Activated gamma-delta T cell treated with anti-CD3 and anti-CD28 coated beads, Interleukin-2, amount 50 U/mL, for 16 hours (primary cell): ENCODE measurements at places on chromosomes 7 and 10.
A peak's percentile ranks its signal among the peaks of the same experiment; 100 is the strongest.

GRCh38 chr7:102093599-102094315 lies 192.9 kb upstream of the SH2B2 start:
- DNase-seq = no peak

DNA sequence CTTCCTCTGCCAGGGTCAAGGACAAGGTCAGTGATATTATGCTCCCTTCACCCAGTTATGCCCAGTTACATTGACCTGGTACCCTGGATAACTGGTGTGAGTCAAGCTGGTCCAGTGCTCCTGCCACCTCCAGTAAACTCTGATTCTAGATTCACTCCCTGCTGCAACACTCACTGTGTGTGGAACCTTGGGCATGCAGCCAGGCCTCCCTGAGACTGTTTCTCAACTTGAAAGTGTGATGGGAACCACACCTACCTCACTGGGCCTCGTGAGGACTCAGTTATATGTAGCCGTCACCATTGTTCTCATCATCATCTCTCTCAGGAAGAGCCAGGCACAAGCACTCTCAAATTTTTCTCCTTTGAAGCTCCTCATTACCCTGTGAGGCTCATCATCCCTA lies 935 bp upstream of the ZNF736 start:
- DNase-seq = no peak

- no peak for DNase-seq
Measured at GRCh38 chr7:151491859-151492258, 27.8 kb downstream of the RHEB start.

DNA sequence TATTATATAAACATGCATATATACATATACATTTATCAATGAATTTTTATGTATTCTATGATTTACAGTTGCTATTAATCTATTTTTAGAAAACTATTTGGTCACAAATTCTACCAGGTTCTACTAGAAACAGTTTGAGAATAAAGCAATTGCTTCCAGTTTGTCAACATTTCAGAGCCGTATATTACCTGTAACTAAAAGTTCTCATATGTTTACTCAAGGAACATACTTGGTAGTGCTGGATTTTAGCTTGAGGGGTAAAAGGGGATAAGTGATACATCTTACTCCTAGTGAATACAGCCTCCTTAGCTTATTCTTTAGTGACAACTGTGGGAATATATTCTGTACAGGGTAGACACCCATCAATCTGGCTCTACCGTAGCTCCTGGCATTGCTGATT lies 1590.5 kb upstream of the LRRTM3 start:
- DNase-seq = no peak

- no peak for DNase-seq
Measured at GRCh38 chr10:7260912-7261311, 149.9 kb downstream of the SFMBT2 start.

DNA sequence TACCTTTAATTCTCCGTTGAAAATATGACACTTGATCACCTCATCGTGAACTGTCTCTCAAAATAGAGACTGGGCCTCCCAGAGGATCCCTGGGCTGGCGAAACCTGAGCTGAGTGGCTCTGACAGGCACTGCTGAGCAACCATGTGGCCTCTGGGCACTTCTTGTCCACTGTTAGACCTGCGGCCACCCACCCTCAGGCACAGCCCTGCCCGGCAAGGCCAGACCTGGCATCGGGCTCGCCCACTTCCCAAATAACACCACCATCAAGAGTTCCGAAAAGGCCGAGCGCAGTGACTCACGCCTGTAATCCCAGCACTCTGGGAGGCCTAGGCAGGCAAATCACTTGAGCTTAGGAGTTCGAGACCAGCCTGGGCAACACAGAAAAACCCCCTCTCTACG lies 82.5 kb downstream of the COBL start:
- DNase-seq = no peak

GRCh38 chr7:92875719-92876118 lies 39.3 kb upstream of the CDK6 start:
- no peak for DNase-seq

DNA sequence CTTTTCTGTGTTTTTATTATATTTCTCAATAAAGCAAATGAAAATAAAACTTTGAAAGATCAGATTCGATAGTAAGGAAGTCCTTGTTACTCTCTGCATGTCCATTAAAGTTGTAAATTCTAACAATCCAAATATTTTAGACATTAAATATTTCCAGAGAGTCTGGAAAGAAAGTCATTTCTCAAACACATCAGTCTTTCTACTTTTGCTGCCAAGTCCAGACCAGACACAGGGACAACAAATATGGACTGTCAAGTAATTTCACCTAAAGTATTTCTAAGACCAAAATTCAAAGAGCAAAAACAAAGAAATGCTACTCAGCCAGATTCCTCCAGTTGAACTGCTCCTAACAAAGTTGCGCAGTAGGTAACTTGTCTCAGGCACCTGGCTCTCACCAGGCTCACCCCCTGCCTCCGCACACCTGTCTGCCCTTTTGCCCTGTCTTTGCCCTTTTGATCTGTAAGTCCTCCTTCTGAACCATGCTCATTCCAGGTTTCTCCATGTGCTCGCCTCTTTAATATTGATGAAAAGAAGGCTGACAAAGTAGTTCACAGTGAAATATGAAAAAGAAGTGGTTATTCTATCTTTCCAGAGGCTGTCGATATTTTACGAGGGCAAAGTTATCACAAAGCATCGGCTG lies 300.5 kb downstream of the C7orf25 start:
- no peak for DNase-seq

GRCh38 chr10:96834120-96834519 lies 2.0 kb downstream of the LCOR start:
- DNase-seq = no peak

GRCh38 chr10:67331121-67331910 lies 364.7 kb downstream of the CTNNA3 start:
- no peak for DNase-seq

DNA sequence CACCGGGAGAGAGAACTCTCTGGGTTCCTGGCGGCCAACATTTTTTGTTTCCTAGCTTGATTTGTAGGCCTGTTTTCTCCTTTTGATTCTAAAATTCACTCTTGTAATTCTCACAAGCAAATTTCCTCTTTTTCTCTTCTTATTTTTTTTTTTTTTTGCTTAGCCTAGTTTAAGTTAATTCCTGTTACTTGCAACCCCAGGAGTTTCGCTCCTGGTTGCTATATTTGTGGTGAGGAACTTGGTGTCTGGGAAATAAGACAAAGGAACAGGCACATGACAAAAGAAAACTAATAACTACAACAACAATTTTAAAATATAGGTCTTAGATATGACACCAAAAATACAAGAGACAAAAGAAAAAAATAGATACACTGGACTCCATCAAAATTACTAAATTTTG lies 6.7 kb downstream of the AOAH start:
- DNase-seq = no peak

GRCh38 chr10:44828508-44829142 lies 82.5 kb upstream of the TMEM72 start:
- no peak for DNase-seq

DNA sequence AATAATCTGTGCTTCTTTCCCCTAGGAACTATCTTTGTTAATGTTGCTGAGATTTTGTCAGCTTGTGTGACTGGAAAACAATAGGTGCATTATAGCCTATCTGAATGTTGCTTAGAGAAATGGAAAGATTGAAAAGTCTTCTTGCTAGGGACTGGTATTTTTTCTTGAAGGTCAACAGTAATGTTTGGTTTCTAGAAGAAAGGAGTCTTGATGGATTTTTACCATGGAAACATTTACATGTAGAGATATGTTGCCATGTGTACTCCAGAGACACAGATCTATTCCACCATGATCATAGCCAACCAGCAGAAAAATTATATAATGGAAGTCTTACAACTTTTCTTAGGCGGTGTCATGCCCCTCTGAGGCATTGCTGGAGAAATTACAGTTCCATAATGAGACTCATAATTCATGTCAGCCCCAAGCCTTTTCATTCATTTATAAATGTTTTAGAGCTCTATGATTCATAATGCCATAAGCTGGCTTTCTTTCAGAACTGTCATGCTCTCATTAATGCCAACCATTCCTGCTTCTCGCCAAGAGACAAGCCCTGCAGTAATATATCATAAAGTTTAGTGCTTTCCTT lies 175.1 kb upstream of the PTPRZ1 start:
- DNase-seq = no peak

DNA sequence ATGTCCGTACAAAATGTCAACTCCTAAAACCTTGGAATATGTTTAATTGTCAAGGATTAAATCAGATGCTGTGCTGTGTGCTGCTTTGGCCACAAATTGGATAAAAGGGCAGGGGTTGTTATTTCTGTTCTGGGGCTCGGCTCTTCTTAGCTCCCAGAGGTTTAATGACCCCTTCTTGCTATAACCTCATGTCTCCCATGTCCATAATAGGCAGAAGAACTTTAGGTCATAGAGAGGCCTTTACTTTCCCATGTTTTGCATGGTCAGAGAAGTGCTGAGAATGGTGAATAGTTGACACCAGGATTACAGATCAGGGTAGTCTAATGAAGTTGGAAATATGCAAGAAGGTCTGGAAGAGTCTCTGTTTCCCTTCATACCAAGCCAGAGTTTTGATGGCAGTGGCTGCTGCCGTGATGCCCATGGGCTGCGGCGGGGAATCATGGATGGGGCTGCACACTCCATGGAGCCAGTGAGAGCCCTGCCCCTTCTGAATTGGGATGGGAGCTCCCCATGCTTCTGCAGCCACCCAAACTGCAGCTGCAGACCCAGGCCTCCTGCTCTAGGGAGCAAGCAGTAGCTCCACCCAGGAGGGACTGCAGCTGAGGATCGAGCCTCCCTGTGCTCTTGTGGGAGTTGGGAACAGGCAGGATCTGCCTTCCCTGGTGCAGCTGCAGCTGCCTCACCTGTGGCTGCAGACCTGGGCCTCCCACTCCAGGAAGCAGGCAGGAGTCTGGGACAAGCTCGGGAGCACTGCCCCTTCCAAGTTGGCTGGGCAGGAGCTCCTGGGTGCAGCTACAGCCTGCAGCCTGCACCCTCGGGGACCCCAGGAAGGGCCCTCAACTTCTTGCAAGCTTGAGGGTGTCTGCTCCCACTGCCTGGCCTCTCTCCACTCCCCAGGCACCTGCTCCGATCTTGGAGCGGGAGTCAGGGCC lies 23.1 kb upstream of the STEAP4 start:
- DNase-seq = no peak

DNA sequence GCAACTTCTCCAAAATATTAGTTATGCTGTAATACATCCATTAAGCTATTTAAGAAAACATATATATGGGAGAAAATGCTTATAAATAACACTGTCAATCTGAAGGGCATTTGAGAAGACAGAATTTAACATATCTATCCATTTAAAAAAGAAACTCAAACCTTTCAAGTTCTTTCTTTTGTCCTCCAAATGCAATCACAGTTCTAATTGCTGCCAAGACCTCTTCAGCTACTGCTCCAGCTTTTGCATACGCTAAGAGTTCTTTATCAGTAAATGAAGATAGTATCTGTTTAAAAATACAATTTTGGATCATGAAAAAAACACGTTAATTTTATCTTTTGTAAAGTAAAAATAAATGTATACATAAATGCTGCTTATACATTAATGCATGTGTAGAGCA lies 39.6 kb downstream of the ABCB1 start:
- no peak for DNase-seq

- no peak for DNase-seq
Measured at GRCh38 chr10:103757531-103758293, 97.7 kb downstream of the SH3PXD2A start.

DNA sequence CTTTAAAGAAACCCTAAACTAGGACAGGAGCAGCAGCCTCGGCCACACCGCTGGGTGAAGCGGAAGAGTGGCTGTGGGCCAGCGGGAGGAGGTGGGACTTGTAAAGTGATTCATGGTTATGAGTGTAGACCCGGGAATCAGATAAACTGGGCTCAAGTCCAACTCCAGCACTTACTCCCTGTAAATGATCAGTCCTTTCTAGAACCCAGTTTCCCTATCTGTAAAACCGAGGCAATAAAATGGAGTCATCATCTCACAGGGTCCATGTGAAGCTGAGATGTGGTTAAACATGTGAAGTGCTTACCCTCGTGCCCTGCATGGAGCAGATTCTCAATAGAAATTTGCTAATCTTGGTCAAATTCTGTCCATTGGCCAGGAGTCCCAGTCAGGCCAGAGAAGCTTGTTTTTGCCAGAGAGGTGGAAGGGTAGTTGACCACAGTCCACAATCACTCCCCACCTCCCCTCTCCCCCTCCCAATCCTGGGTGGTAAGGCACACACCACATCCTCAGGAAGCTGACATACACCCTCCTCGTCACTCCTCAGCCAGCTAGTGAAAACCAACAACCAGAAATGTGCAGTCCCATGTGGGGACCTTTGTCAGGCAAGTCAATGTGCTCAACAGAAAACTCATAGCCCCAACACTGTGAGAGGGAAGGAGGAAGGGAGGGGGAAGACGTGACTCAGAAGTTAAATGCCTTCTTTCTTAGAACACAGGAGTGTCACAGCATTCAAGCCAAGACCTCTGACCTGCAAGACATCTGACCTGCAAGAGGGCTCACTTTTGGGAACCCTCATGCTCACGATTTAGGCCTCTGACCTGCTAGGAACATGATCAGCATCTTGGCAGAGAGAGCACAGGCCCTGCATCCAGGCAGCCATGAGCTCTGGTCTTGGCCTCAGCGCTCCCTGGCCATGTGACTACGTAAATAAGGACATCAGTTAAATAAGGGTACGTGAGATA lies 145.1 kb downstream of the PLXNA4 start:
- peak; percentile 42 for DNase-seq

- DNase-seq = no peak
Measured at GRCh38 chr10:51244748-51245490, 170.6 kb downstream of the PRKG1 start.

DNA sequence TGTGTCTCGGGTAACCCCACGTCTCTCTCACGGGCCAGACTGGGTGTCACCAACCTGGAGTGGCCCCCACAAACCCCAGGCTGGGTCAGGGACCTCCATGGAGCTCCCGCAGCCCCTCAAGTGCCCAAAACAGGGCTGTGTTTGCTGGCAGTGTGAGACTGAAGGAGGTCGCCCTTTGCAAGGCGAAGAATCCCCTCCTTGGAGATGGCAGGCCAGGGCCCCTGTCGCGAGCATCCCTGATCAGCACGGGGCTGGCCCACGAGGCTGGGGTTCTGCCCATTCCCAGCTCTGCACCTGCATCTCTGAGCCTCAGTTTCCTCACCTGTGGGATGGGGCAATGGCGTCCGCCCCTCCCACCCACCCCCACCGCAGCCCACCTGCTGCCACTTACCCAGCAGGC lies 62.4 kb downstream of the SLC29A4 start:
- DNase-seq = no peak

DNA sequence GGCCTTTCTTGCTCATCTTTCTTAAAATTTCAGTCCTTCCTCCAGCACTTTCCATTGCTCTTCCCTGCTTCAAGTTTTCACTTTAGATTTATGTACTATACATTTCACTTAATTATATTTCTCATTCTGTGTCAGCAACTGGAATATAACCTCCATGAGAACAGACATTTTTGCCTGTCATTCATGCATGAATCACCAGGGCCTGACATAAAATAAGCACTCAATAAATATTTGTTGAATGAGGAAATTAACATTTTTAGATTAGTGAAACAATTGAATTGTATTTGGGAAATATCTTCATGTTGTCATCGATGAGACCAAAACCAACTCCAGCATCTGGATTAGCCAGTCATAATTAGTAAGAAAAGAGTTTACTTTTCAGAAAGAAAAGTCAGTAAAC lies 6.1 kb downstream of the SAMD9L start:
- no peak for DNase-seq

- no peak for DNase-seq
Measured at GRCh38 chr7:34064519-34065158, 159.3 kb downstream of the BMPER start.
